Mesendoderm (in vitro differentiated cells): ENCODE measurements at places on chromosomes 16 and 17.
A peak's percentile ranks its signal among the peaks of the same experiment; 100 is the strongest.

DNA sequence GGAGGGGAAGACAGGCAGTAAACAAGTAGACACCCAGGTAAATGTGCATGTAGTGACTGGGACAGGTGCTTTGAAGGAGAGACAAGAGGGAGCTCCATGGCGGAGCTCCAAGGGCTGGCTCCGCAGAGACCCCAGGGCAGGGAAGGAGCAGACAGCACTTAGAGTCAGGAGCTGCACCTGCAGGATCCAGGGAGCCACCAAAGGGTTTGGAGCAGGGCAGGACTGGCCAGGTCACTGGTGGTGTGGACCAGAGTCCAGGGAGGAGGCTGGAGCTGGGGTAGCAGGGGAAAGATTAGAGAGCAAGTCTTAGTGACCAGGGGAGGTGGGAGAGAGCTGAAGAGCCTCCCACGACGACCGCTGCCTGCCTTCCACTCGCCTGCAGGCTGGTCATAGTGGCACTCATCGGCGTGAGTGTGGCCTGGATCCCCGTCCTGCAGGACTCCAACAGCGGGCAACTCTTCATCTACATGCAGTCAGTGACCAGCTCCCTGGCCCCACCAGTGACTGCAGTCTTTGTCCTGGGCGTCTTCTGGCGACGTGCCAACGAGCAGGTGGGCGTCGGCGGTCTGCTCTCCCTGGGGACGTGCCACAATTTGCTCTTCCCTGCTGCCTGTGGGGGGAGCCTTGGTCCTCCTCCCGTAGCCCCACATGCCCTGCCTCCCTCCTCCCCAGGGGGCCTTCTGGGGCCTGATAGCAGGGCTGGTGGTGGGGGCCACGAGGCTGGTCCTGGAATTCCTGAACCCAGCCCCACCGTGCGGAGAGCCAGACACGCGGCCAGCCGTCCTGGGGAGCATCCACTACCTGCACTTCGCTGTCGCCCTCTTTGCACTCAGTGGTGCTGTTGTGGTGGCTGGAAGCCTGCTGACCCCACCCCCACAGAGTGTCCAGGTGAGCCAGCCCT is 14.7 kb upstream of the FAM83G start:
- no peak for DNase-seq

GRCh38 chr17:66548659-66549310 is 246.4 kb downstream of the PRKCA start:
- peak; percentile 54 for DNase-seq

GRCh38 chr17:4708436-4708835 is 2.0 kb upstream of the ARRB2 start:
- peak; percentile 46 for DNase-seq

DNA sequence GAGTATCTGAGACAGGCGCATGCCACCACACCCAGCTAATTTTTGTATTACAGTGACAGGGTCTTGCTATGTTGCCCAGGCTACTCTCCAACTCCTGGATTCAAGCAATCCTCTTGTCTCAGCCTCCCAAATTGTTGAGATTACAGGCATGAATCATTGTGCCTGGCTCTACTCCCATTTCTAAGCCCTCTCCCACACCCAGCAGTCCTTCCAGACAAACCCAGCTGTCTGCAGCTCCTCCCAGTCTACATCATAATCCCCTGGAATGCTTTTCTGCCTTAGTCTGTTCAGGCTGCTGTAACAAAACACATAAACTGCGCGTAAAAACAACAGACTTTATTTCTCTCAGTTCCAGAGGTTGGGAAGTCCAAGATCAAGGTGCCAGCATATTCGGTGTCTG is 144.5 kb downstream of the GRIN2A start:
- DNase-seq, result peak; percentile 34

DNA sequence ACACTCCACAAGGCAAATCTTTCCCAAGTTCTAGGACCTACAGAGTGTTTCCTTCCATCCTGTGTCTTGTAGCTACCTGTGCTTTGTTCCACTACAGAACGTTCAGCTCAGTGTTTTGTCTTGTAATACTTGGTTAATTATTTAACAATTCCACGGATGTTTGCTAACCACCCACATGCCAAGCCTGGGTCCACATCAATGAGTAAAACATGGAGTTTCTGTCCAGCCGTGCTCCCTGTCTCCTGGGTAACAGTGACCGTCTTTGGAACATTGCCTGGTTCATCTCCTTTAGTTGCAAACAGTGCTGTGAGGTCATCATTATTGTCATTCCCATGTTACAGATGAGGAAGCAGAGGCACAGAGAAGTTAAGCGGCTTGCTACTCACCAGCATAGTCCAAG is 41.3 kb downstream of the IRF8 start:
- DNase-seq, result no peak

DNA sequence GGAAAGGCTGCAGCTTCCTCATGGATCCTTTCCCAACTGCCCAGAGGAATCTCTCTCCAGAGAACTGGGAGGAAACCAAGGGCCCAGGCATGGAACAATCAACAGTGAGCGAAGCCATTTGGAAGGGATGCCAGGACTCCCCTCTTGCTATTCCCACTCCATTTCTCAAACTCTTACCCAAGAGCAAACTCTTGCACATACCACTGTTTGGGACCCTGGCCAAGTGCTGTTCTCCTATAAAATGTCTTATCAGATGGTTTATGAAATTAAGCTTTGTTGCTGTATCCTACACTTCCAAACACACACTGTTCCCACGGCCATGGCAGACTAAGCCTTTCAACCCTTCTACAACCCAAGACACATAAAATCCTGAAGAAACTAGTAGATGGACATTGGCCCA is 48.3 kb upstream of the AXIN2 start:
- no peak for DNase-seq

DNA sequence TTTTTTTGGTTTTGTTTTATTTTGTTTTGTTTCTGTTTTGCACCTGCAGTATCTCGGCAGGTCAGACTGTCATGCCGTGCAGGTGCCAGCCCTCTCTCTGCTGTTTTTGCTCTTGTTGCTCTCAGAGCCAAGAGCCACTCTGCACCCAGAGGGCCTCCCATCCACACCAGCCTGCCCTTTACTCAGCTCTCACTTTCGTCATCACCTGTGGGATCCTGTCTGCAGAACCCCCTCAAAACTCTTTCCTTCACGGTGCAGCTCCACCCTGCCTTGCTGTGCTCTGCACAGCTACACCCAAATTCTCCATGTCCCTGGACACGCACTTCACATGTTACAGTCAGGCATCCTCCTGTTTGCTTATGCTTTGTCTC is 2.6 kb downstream of the AOC3 start:
- DNase-seq, result no peak

DNA sequence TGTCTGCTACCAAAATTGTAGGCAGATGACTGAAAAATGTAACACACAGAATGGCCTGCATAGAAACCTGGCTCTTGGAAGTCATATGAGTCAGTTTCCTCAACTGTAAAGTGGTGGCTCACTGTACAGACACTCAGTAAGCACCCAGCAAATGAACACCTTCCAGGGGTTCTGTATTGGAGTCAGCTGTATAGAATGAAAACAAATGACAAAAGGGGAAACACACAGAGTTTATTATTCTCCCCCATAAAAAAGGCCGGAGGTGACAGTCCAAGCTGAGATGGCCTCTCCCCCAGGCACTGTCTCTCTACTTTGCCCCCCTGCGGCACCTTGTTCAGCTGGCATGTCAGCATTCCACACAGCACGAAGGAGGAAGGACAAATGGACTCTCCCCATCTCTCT is 6.2 kb upstream of the MEOX1 start:
- DNase-seq, result no peak

DNA sequence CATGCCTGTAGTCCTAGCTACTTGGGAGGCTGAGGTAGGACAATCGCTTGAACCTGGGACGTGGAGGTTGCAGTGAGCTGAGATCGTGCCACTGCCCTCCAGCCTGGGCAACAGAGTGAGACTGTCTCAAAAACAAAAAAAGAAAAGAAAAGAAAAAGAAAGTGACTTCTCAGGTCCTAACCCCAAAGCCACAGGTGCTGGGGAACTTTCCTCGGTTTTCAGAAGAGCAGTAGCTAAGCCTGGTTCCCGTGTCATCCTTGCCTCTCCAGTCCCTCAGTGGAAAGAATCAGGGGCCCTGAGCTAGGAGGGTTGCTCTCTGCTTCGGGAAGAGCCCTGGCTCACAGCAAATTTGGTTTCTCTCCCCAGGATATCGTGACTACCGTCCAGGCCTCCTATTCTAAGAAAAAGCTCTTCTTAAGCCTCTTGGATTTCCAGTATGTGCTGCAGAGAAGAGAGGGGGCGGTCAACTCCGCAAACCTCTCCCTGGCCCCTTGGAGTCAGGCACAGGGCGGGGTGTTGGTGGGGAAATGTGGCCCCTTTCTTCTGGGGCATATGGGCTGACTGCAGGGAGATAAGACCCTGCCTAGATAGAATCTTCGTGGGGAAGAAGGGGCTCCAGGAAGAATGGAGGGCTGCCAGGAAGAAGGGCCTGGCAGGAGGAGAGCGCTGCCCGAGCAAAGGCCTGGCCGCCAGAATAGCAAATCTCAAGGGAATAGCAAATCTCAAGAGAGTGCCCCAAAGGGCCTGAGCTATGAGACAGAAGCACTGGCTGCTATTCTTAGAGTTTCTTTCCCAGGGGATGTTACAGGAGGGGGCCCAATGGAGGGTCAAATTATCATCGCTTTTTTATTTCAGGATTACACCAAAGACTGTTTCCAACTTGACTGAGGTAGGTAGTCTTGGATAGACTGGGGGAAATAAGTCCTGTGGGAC is 8.3 kb upstream of the NLRC5 start:
- no peak for DNase-seq

GRCh38 chr16:30658731-30659506 is 688 bp downstream of the FBRS start:
- DNase-seq, result peak; percentile 98

DNA sequence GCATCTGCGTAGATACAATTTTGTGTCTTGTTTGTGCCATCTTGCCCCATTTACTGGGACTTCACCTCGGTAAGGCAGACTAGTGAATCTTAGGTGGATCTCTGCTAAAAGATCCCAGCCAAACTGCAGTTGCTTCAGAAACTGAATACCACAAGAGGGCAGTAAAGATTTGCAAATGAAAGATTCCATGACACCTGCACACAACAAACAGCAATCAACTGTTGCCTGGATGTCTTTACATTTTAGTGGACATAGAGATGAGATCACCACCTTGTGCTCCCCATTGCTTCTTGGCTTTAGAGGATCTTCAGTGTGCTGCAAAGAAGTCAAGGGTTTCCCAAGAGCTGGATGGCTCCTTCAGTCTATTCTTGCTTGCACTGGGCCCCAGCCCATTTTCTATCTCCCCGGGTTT is 119.2 kb upstream of the CACNG5 start:
- DNase-seq, result peak; percentile 85

DNA sequence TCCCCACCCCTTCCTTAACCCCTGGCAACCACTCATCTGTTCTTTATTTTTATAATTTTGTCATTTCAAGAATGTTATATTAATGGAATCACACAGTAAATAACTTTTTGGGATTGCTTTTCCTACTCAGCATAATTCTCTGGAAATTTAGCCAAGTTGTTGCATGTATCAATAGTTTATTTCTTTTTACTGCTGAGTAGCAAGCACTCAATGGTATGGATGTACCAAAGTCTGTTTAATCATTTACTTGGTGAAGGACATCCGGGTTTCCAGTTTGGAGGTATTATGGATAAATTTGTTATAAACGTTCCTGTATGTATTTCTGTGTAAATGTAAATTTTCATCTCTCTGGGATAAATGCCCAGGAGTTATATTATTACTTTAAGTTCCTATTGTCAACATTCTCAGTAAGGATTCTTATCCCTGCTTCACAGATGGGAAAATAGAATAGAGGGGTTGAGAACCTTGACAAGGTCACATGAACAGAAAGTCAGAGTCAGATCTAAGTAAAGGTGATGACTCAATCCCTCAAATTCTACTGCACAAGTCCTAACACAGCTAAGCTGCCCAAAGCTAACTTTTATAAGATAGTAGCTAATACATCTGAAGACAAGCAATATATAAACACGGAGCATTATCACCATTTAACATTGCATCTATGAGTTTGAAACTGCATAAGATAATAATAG is 62.4 kb upstream of the MTMR4 start:
- DNase-seq, result no peak

DNA sequence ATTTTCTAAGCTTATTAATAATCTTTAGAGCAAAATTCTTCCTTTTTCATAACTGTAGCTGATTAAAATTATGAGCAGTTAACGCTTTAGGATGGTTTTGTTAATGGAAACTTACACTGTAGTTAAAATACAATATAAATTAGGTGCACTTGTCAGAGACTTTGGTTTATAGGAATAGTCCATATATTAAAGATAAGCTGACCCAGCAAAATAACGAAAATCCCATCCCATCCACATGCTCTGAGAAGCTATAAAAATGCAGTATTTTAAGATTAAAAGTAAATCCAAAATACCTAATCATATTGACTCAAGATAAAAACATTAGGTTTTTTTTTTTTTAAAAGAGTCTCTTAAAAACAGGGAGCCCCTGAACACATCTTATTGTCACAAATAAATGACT is 38.0 kb downstream of the CEP95 start:
- no peak for DNase-seq

- no peak for DNase-seq
Measured at GRCh38 chr16:79823639-79824038, 223.1 kb upstream of the MAF start.

GRCh38 chr16:48004141-48004695 is 151.6 kb downstream of the ABCC12 start:
- DNase-seq, result no peak

DNA sequence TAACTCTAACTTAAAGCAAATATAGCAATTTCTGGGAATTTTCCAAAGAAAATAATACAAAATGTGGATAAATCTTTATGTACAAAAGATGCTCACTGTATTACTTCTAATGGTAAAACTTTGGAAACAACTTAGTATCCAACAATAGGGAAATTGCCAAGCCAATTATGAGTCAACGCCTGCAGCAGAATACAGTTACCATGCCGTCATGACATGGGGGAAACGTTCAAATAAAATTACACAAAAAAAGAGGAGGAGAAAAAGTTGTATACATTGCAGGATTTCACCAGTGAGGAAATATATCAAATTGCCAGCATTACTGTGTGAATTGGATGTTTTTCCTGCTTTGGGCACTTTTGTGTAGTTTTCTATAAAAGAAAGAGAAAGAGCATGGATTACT is 469.6 kb downstream of the SOX9 start:
- DNase-seq, result no peak

GRCh38 chr16:85338638-85338982 is 226.3 kb upstream of the CIBAR2 start:
- DNase-seq, result no peak

GRCh38 chr16:75011634-75012307 is 12.9 kb downstream of the ZNRF1 start:
- DNase-seq, result no peak

DNA sequence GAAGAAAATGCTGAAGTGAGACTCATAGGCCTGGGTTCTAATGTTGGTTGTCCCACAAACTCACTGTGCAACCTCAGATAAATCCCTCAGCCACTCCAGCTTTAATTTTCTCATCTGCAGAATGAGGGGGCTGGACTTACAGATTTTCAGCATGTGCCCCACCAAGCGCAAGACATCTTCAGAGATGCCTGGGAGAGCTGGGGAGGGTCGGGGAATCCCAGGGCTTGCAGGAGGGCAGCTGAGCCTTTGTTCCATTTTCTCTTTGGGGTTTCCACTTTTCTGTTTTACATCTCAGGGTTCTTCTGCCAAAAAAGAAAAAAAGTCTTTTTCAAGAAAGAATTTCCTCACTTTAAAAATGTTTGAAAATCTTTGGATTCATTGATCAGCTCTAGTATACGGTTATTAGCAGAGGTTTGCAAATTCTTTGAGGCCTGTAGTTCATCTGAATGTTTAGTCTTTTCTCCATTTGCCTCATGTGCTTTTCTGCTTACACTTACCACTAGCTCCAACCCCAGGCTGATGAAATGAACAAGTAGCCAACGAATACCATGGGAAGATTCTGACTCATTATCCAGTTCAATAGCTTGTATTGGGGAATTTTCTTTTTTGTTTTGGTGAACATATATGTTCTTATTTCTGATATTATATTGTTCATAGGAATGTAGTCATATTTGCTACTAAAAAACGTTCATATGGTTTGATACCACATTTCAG is 56.4 kb downstream of the CHD9 start:
- no peak for DNase-seq
